ENCODE measurements at places on chromosomes 1 and 21.

DNA sequence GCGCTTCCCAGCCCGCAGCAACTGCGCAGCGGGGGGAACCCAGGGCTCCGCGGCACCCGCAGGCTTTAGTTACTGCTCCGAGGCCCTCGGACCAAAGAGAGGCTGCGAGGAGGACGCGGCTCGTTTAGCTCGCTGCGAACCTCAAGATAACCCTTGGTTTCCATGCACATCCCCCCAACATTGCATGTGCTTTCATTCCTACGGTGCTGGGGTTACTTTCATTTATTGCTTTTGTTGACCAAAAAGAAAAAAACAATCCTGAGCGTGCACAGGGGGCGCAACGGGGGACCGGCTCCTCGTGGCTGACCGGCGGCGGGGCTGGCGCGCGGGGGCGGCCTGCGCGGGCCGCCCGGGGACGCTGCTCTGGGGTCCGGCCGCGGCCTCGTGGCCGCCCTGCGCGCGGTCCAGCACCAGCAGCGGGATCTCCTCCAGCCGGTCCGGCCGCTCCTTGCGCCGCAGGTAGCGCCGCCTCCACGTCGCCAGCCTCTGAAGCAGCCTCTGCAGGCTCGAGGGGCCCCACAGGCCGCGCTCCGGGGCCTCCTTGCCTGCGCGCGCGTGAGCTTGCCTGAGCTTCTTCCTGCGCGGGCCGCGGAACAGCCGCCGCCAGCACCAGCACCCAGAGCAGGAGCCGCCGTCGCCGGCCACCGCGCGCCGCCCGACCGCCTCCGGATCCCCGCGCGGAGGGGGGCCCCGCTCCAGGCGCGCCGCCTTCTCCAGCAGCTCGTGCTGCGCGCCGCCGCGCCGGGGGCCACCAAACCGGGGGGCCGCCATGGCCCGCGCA is 77.4 kb downstream of the DESI2 start:
- no peak for DNase-seq

GRCh38 chr1:20477348-20478056 is 8.5 kb downstream of the CAMK2N1 start:
- DNase-seq = no peak

DNA sequence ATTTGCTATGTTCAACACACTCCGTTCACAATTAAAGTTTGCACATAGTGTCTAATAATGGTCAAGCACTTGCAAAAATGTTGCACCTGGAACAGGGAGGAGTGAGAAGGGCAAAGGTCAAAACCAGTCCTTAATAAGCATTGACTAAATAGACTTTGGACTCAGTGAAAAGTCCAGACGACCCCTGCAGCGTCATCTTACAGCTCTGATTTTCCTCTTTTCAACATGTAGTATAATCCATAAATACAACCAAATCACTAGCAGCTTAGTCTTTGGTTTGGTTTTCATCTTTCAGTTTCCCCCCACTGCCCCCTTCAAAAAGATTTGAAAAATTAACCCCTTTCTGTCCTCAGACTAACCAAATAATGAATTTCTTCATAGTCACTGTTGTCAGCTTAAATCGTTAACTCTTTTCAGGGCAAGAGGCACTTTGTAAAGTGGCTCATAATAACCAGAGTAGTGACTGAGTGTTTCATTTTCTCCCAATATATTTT is 290.3 kb downstream of the PTPRC start:
- DNase-seq = no peak

DNA sequence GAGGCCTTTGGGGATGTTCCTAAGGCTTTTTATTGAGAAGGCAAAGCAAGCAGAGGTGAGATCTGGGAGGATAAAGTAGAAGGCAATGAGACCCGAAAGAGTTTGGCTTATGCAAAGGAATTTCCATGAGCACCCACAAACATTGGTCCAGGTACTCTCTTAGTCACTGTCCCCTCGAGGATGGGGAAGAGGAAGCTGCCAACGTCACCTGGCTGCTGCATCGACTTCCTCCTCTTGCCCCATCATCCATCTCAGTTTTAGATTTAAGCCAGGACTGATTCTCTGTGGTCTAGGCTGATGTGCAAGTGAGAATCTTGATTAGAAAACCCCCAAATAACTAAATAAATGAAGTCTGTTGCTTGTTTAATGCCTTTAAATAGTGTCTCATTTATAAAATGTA is 28.7 kb downstream of the RUNX1 start:
- peak; percentile 46 for DNase-seq

- peak; percentile 89 for DNase-seq
Measured at GRCh38 chr1:1200876-1201810, 5.2 kb downstream of the TNFRSF18 start.

GRCh38 chr1:228005511-228006033 is 1.2 kb upstream of the WNT3A start:
- no peak for DNase-seq

- no peak for DNase-seq
Measured at GRCh38 chr1:117094841-117095604, 26.5 kb downstream of the TRIM45 start.

- DNase-seq = no peak
Measured at GRCh38 chr1:110187139-110187890, 22.8 kb upstream of the KCNC4 start.

GRCh38 chr1:73910466-73910865 is 287.5 kb downstream of the LRRIQ3 start:
- DNase-seq = no peak

DNA sequence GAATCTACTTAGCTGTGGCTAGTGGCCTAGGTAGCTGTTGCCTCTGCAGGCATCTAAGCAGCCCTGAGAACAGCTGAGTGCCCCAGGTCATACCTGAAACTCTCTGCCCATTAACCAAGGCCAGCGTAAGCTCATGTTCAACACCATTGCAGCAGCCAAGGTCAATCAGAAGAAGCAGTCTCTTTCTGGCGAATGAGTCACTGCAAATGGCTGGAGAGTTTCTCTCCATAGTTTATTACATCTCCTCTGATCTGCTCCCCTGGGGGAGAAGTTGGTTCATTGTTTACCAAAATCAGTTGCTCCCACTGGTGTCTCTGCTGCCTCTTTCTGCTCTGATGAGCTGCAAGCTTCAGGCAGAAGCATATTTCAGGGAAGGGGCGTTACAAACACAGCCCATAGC is 6.9 kb upstream of the BCL9 start:
- no peak for DNase-seq

DNA sequence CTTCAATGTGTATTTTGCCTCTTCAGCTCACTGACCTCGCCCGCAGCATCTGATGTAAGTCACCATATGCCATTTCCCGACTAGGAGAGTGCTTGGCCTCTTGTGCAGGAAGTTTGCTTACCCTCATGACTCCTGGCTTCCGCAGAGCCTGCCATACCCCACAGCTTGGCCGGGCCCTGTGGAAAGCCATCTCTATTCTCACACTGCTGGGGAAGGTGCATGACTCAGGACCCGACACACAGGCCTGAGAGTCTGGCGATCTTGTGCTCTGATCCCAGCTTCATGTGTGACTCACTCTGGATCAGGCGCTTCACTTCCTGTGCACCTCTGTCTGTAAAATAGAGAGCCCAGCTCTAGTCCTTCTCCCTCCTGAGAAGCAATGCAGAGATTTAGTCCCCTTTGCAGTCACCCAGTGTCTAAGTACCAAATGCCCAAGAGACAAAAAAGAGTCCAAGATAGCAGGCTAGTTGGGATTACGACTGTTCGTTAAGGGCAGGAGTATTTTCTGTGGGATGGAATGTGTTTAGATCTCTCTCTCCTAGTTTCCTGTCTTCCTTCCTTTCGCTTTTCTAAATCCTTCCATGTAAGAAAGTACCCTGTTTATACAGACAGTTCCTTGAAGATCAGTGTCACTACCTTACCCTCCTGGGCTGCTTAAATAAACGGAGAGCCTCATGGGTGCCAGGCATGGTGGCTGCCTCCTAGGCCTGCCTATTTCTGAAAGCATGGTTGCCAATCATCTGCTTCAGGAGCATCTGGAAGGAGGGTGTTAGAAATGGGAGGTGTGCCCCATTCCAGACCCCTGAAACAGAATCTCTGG is 62.8 kb upstream of the KIF26B start:
- no peak for DNase-seq

GRCh38 chr1:153631047-153632022 is 2.5 kb upstream of the CHTOP start:
- DNase-seq = no peak

DNA sequence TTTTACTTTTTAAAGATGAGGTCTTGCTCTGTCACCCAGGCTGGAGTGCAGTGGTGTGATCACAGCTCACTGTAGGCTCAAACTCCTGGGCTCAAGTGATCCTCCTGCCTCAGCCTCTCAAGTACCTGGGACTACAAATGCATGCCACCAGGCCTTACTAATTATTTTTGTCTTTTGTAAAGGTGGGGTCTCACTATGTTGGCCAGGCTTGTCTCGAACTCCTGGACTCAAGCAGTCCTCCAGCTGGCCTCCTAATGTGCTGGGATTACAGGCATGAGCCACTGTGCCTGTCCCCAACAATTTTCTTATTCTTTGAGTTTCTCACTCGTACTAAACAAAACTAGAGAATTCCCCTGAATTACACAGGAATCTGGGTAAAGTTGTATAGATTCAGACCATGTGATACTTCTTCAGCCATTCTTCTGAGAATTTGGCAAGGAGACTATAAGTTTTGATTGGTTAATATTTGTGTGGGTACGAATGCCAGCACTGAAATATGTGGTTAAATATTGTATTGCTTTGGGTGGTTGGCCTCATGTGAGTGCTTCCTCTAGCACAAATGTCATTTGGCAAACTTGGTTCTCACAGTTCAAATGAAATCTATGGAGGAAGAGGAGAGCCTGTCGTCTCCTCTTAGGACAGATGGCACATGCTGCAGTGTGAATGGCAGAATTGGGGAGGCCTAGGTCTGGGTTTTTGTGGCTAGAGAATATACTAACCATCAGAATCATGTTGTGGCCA is 104.9 kb downstream of the RUNX1 start:
- DNase-seq = no peak

GRCh38 chr1:27469334-27469733 is 20.6 kb downstream of the WASF2 start:
- DNase-seq = no peak

DNA sequence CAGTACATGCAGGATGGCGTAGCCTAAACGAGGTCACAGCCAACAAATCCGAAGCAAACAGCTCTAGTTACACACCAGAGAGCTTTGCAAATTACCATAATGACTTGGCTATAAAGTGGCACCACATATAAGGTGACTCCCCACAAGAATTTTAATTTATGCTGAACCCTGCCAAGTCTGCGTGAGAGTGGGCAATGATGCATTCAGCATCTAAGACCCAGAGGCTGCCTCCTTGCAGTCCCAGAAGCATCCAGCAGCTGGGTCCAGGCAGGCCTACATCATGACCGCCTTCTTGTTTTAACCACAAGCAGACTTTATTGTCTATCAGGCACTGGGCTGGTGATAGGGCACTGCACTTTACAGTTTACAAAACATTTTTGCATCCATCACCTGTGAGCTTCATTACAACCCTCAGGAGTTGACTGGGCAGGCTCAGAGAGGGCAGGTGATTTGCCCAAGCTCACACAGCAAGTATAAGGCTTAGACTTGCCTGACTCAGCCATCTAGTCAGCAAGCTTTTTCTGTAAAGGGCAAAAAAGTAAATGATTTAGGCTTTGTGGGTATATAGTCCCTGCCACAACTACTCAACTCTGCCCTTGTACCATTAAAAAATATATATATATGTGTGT is 134.6 kb downstream of the GLIS1 start:
- no peak for DNase-seq

DNA sequence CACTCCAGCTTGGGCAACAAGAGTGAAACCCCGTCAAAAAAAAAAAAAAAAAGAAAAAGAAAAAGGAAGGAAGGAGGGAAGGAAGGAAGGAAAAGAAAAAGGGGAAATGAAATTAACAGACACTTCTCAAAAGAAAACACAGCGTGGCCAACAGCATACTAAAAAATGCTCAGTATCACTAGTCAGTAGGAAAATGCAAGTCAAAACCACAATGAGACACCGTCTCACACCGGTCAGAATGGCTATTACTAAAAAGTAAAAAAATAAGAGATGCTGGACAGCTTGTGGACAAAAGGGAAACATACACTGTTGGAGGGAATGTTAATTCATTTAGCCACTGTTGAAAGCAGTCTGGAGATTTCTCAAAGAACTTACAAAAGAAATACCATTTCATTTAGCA is 369.5 kb upstream of the BRINP3 start:
- DNase-seq = no peak

DNA sequence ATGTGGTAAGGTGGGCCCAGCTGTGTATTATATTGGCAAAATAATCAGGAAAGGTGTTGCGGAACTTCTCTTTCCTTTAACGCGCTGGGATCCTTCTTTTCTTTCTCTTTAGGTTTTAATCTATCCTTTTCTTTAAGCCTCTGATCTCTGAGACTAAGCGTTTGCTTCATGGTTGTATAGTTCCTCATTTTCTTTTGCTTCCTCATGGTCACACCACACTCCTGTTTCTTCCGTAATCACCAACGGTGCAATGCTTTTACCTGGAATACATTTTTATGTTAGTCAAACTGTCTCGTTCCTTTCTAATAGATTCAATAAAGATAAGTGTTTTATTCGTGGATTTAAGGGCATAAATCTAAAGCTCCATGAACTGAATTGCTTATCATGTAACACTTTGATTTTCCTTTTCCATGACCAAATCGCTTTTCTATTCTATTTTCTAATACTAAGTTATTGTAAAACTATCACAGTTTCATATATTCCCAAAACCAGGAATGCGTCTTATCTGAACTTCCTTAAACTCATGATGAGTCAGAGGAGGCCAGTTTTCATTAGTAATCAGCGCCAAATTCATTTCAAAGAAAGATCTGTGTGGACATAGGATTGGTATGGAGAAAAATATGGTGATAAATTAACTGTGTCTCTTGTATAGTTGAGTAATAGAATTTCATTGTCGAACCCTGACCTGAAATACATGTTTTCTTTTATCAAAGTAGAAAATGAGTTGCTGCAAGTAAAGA is 12.2 kb downstream of the SDCCAG8 start:
- no peak for DNase-seq

DNA sequence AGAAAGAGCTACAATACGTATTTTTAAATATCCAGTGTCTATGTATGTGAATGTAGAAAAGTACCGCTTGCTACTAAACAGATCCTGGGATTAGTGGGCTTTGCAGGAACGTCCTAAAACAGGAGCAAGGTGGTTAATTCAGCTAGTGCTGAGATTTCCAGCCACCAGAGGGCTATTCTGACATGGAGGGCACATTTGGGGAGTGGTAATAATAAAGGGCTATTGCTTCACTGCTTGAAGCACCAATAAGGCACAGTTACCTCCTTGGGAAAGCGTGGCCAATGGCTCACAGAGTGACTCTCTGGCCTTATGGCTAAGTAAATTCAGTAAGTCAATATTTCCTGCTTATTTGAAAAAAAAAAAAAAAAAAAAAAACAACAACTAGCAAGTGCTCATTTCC is 152.4 kb downstream of the GABPA start:
- DNase-seq = no peak

GRCh38 chr1:12407050-12407961 is 177.5 kb downstream of the VPS13D start:
- DNase-seq = peak; percentile 62

DNA sequence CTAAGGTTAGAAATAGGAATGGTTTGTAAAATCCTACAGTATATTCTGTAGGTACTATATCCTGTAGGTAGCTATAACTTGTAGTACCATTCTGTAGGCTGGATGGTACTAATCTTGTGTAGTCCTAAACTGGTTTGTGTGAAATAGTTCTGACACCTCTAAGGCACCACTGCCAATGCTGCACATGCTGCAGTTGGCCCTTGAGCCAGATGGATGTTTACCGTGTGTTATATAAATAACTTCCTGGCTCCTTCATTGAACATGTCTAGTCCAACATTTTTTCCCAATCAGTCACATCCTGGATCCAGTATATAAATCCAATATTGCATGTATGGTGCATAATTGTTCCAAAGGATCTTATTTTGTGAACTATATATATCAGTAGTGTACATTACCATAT is 89.5 kb upstream of the GNG4 start:
- DNase-seq = no peak

All from CD4-positive, alpha-beta T cell treated with Interleukin-2 at 100 ng/mL for 4 hours (primary cell).